ENCODE measurements at places on chromosomes 16 and 17.

DNA sequence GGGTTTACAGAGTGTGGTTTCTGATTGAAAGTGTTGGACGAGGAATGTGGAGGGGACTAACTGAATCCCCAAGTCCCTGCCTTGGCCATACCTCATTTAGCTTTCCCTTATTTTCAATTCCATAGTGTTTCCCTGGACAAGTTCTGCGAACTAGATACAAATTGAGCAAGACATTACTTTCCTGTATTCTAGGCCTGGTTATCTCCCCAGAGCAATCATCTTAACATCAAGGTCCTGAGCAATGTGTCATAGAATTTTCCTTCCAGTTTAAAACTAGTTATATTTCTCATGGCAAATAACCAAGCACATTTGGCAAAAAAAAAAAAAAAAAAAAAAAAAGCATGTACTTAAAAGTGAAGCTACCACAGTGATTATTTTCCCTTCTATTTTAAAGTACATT lies 330.1 kb downstream of the CDH11 start:
- no peak for DNase-seq

- DNase-seq, result no peak
These were observed 5.8 kb downstream of the ZG16B start for GRCh38 chr16:2835638-2836493.

- no peak for DNase-seq
These were observed 76.0 kb downstream of the CMIP start for GRCh38 chr16:81520560-81521135.

GRCh38 chr17:81287741-81288430 lies 7.2 kb downstream of the SLC38A10 start:
- no peak for DNase-seq

DNA sequence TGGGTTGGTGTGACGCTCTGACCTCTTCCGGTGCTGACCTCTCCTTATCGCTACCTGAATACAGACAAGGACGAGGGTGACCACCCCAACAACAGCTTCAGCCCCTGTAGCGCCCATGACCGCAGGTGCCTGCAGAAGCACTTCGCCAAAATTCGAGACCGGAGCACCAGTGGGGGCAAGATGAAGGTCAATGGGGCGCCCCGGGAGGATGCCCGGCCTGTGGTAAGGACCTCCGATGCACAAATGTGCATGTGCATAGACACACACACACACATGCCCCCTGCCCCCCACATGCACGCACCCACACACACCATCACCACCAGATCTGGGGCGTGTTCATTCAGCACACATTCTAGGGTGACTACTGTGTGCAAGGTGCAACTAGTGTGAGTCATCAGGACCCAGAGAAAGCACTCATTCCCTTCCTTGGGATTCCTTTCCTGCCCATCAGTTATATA lies 9.7 kb downstream of the IGFBP4 start:
- no peak for DNase-seq

- DNase-seq, result peak; percentile 69
These were observed 115.1 kb downstream of the MRTFB start for GRCh38 chr16:14186007-14186794.

DNA sequence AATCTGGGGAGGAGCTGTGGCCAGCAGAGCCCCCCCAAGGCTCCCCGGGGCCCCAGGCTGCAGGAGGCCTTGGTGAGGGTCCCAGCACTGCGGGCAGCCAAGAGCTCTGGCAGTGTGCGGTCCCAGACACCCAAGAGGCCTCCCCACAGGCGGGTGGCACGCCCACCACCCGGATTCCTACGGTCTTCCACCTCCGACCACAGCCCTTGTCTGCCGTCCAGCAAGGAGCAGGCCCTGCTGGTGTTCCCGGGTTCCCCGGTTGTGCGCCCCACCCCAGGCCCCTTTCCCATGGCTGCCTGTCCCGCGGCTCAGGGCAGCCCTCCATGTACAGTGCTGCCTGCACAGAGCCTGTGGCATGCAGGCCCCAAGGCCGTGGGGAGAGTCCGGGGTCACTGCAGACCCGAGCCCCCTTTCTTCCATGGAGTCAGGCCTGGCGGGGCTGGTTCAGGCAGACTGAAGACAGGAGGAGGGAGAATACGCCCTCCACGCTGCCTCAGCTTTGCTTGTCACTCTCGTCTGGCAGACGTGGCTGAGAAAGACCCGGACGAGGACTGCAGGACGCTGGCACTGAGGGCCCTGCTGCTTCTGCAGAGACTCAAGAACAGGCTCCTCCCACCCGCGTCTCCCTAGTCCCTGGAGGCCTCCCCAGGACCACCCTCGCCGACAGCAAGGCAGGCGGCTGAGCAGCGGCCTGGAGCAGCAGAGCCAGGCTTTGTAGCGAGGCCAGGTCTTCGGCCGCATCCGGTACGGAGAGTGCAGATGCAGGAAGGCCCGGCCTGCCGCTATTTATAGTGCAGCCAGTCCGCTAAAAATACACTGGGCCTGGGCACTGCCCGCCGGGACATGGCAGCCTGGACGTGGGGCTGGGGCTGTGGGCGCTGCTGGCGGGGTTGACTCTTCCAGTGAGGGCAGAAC lies 16.4 kb downstream of the TELO2 start:
- no peak for DNase-seq

Measured in OCI-M1 (cell line).